ENCODE measurements at places on chromosomes 12 and 14.

DNA sequence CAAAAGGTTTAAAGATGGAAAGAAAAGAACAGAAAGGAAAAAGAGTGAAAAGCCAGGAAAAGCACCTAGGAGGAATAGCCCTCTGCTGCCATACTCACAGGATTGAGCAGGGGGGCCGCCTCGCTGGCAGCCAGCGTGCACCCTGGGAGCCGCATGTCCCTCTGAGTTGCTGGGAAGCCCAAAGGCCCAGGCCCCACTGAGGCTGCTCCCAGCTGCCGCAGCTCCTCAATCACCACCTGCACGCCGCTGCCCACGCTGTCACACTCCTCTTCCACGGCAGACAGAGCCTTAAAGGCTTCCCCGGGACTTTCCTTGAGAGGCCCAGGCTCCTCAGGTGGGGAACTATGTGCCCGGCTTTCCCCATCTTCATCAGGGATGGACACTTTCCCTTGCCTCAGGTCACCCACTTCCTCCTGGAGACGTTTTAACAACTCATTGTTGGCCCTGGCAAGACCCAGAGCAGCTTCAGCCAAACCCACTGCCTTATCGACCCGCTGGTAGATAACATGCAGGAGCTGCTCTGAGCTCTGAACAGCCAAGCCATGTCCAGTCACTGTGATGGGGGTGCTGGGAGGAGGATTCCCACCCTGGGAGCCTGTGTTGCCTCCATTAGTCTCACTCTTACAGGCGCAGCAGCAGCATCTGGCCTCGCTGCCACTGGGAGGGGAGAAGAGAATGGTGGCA lies 11.5 kb downstream of the C14orf93 start:
- DNase-seq = no peak

- DNase-seq = no peak
Measured at GRCh38 chr14:95514131-95515079, 2.0 kb downstream of the SYNE3 start.

GRCh38 chr14:86961106-86961716 lies 1031.8 kb downstream of the GALC start:
- no peak for DNase-seq

- DNase-seq = no peak
Measured at GRCh38 chr14:58789736-58790135, 152.0 kb downstream of the DACT1 start.

DNA sequence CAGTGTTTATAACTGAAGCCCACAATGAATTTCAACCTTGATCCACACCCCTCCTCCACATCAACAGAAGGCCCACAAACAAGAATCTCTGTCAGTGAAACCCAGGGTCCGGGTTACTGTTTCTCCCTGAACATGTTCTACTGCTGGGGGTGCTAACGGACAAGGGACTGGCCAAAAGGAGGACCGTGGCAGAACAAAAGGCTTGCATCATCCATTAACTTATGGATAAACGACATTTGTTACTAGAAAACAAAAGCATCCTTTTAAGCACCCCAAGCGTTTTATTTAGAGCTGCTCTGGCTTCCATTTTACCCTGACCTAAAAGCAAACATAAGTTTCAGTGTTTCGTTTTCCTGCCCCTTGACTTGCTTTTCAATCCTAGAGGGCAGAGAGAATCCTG lies 32.2 kb downstream of the BRAP start:
- DNase-seq = no peak

GRCh38 chr14:71429902-71430301 lies 502.3 kb upstream of the RGS6 start:
- no peak for DNase-seq

DNA sequence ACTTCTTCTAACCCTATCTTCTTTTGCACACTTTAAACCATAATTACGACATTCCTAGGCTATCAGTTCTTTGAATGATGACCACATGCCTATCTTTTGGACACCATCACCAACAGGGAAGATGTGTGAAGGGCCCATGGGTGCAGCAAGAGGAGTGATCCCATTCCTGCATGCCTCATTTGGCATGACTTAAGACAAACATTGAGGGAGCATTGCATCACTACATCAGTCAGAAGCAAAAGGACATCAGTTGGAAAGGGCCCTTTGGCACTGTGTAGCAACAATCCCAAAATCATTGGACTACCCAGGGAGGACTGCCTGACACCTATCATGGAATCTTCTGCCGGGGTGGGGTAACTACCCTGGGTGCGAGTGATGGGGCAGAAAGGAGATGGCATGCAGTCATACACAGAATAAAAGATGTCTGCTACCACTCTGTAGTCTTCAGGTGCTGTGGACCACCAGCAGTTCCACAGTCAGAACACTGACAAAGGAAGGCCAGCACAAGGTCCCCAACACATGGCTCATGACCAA lies 10.7 kb upstream of the TMBIM6 start:
- no peak for DNase-seq
